ENCODE measurements at places on chromosomes 2 and 18.

DNA sequence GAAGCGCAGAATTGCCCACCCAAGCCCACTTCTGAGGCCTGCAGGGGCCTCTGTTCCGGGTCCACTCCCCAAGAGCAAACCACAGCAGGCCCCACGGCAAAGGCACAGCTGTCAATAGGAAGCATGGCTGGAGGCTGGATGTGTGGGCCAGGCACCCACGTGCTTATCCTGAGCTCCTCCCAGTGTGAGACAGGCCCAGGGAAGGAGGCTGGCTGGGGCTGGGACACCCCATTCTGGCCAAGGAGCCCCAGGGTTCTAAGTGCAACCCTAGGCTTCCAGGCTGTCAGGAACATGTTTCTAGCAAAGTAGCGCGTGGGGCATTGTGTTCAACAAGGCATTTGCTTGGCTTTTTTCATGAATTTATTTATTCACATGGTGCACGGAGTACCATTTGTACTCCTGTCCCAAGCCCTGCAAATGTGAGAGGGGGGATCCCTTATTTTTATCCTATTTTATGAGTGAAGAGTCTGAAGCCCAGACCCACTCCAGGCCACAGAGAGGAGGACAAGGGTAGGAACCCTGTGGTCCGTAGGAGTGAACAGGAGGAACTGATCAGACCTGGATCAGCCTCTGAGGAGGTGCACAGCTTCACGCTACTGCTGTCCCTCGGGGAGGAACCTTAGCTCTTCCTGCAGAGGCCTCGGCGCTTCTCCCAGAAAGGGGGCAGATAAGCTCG lies 6.1 kb upstream of the RAB17 start:
- DNase-seq: no peak

GRCh38 chr2:28274911-28275685 lies 117.6 kb upstream of the FOSL2 start:
- DNase-seq: peak; percentile 100

DNA sequence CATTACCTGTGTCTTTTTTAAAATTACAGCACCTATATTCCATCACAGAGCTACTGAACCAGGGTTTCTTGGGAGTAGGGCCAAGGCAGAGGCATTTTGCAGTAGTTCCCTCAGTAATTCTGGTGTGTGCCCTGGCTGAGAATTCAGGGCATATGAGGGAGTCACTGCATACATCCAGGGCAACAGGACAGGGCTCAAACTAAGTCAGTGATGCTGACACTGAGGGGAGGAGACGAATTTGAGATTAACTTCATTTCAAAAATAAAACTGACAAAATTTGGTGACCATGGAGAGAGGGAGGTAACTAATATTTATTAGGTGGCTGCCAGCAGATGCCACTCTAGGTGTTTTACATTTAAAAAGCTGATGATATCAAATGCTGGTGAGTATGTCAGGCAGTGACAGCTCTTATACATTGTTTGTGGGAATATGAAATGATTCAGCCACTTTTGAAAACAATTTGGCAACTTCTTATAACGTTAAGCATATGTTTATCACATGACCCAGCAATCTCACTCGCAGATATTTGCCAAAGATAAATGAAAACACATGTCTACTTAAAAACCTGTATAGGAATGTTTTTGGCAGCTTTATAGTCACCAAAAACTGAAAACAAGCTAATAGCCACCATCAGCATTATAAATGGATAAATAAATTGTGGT lies 20.3 kb downstream of the STRADB start:
- no peak for DNase-seq

GRCh38 chr18:74493689-74494088 lies 2.5 kb upstream of the CNDP2 start:
- DNase-seq: no peak

DNA sequence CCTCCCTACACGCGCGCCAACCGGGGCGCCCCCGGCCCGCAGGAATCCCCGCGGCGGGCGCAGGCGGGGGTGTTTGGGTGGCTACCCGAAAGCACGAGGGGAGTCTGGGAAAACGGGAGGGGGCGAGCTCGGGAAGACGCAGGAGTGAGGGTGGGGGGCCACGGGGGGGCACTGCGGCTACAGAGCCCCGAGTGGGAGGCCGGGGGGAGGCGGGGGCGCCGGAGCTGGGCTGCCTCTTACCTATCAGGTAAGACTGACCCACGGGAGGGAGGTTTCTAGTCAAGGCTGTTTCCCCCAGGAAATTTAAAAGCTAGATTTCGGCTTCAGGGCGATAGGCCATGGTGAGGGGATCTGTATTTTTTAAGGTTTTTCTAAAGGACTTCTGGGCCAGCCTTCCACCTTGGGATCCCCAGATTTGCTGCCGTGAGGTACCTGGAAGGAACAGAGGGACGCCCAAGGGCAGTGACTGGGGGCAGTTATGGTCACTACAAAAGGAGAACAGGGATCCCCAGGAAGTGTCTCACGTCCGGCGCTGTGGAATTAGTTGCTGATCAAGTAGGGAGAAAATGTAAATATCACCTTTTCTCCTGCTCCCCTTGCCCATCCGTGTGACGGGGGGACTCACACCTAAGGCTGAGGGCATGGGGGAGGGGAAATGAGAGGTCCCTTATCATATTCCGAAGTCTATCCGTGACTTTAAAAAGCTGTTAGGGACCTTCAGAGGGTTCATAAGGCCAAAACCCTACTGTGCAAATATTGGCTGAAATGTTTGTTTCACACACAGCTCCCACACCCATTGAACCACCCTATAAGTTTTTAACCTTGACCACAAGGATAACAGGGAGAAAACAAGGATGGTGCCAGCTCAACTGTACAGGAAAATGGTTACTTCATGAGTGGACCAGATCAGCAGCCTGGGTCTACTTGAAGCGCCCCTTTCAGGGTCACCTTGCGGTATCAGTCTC lies 638 bp upstream of the IRS1 start:
- no peak for DNase-seq

GRCh38 chr2:9377461-9378097 lies 45.7 kb downstream of the ITGB1BP1 start:
- DNase-seq: no peak

- no peak for DNase-seq
These were observed 7.2 kb upstream of the ANKRD29 start for GRCh38 chr18:23669804-23670405.

- no peak for DNase-seq
These were observed 568 bp downstream of the ARL5A start for GRCh38 chr2:151827564-151828142.

DNA sequence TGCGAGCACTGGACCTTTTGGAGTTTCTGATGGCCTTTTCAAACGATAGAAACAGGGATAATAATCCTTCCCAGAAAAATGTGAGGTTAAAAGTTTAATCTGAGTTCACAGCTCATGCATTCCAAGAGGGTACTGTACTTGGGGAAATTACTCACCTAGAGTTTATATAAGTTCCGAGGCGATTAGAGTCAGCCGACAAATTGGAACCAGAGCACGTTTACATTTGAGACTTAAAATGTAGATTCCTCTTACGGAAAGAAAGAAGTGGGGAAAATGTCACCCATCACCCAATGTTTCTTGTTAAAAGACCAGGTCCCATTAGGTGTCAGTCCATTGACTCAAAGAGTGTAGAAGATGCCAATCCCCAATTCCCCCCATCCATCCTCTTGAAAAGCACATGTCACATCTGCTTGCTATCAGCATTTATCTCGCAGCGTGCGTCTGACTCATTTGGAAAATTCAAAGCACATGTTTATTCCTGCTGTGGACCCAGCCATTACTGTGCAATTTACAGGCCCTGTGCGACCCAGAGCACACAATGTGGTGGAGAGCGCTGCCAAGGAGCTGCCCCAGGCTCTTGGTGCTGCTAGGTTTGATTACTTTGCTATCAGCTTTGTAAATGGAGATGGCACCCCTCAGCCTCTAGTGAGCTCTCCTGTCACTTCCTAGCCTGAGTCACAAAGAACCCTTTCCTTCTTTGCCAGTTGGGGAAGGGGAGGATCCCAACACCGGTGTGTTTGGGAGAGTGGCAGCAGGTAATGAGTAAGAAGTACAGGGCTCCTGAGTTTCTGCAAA lies 104.8 kb downstream of the COLEC12 start:
- no peak for DNase-seq

DNA sequence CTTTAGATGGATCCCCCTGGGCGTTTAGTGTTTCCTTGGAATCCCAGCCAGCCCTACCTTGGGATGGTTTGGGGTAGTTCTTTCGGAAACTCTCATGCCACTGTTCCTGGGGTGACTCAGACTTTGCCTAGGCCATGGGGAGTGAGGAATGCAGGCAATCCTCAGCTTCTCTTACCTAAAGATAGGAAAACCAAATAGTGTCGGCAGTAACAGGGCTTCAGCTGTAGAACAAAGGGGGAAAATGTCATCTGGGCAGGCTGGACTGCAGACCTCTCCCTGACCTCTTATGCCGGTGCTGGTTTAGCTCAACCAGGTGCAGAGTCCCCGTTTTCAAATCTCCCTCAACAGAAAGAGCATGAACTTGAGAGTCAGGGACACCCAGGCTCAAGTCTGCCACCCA lies 252.1 kb downstream of the TSN start:
- no peak for DNase-seq

DNA sequence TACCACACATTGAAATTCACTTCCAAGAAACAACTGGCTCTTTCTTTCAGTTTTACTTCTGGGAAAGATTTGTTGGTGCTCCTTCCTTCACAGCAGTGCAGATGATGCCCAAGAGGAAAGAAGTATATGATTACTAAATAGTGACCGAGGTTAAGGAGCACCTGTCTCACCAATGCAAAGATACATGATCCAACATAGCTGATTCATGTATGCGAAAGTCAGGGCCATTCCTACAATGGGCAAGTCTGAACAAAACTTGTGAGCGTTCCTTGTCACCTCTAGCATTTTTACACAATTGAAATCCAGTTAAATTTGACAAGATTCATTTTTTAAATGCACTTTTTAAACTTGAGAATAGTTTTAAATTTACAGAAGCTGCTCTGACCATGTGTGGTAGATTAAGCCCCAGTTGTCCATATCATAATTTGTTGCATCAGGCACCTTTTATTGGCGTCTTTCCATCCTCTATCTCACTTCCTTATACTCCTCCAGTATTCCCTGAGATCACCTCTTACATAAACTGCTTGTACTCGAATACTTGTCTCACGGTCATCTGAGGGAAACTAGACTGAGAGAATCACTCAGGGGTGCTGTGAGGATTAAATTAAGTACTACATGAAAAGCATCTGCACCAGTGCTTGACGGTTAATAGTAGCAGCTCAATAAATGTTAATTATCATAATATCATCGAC lies 438.8 kb upstream of the CDH20 start:
- DNase-seq: no peak

DNA sequence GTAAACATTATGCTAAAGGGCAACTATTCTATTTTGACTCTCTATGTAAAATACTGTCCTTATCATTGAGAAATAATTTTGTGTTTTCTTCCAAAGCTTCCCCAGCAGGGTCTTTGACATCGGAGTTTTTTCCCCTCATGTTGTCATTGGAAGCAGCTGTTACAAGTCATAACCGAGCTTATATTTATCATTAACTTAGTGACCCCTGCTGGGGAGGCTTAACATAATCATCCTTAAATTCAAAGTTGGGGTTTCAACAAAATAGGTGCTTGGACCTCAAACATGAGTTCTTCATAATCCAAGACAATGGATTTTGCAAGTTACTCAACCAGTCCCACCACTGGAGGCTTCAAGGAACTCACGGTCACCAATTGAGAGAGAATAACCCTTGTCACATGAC lies 330.9 kb downstream of the DCC start:
- DNase-seq: no peak

- no peak for DNase-seq
These were observed 97.7 kb downstream of the TMEM17 start for GRCh38 chr2:62408241-62408677.

- no peak for DNase-seq
These were observed 81.5 kb upstream of the YWHAQ start for GRCh38 chr2:9712263-9712662.

GRCh38 chr2:221286406-221286805 lies 285.7 kb downstream of the EPHA4 start:
- DNase-seq: no peak

GRCh38 chr2:130314377-130314776 lies 28.3 kb upstream of the IMP4 start:
- no peak for DNase-seq

- DNase-seq: no peak
These were observed 8.2 kb upstream of the RBM44 start for GRCh38 chr2:237790353-237790752.

DNA sequence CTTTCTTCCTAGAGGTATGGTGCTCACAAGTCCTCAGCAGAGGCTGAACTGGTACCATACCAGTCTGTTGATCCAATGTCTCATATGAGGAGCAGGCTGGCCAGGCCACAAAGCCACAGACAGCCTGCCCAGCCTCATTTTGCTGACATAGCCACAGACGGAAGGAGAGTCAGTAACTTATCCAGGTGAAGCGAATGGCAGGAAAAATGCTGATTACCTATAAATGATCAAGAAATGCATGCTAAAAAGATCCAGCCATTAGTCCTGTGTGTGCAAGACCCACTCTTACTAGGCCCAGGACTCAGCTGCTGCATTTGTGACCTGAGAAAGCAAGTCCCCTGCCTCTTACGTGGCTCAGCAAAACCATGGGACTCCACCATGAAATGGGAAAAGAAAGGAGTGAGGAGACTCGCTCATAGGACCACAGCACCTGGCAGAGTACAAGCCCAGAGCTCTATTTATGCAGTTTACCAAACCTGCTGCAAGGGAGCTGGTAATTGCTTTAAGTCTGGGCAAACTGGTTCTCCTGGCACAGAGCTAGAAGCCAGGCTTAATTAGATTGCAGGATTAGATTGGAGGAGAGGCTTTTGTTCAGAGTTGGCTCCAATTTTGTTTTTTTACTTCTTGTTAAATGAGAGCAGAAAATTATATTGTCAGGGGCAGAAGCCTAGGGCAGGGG lies 19.0 kb downstream of the RHOB start:
- DNase-seq: no peak
